Naive thymus-derived CD4-positive, alpha-beta T cell (primary cell): ENCODE measurements at places on chromosomes 12 and 14. TPM values are rescaled to one million over a fixed set of nuclear protein-coding genes. Genes with fewer than 3 reads are reported as not detected.

Gene RIMBP2
- total RNA-seq: not detected

Gene SPSB2
- total RNA-seq: 5.1 TPM

Gene CD69
- 579 TPM for total RNA-seq

Gene ALDH1L2
- 0.36 and 0.99 TPM in 2 replicates for total RNA-seq

Gene RFX4
- not detected for total RNA-seq

Gene RFLNA
- total RNA-seq: not detected

Gene FBRSL1
- total RNA-seq: 104 TPM

Gene PRPF39
- total RNA-seq: 73.9 TPM

Gene TMEM52B
- total RNA-seq: 0.47 TPM

Gene MYRFL
- total RNA-seq: not detected

Gene GLIPR1L2
- total RNA-seq: 0.38 TPM

Gene MED13L
- 155 TPM for total RNA-seq

Gene NDRG2
- total RNA-seq: 34.3 TPM

Gene ADAM21
- not detected for total RNA-seq
